ENCODE measurements at places on chromosomes 1 and 21. TPM values are rescaled to one million over a fixed set of nuclear protein-coding genes. Genes with fewer than 3 reads are reported as not detected.

- no peak overlapping the region for H3K4me3 ChIP-seq
- no peaks in the 10 kb centered on the region for H3K4me1 ChIP-seq
- H3K36me3 ChIP-seq, result no peaks in the 10 kb centered on the region
- no peaks in the 10 kb centered on the region for H3K27me3 ChIP-seq
- DNase-seq, result no peak
- H3K27ac ChIP-seq, result no peak overlapping the region
Observed at GRCh38 chr1:5836776-5837440, 155.3 kb downstream of the NPHP4 start.

DNA sequence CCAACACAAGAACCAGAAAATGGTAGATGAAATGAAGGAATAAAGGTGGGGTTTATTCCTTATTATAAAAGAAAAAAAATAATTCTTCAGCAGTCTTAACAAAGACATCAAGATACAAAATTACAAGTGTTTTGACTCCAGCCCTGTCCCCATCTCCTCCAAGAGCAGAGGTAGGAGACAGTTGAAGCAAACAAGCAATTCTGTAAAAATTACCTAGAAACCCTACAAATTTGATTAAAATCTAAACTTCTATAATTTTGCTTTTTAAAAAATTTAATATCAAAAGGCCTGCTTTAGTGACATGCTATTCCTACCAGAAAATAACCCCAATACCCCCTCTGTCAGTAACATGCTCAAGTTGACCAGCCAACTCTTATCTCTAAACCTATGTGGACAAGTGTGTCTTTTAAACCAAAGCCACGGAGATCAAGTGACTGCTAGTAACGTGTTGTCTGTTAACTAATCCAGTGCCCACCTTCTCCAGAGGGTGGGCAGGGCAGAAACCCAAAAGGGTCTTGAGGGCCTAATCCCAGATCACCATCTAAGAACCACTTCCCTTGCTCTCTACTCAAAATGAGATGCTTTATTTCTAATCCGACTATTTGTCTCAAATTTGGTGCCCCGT is 8.4 kb downstream of the GLUL start:
- no peak overlapping the region for H3K4me3 ChIP-seq
- H3K27ac ChIP-seq, result no peak overlapping the region
- peaks cover 4% of the 10 kb centered on the region for H3K4me1 ChIP-seq
- no peak for DNase-seq
- no peaks in the 10 kb centered on the region for H3K36me3 ChIP-seq

DNA sequence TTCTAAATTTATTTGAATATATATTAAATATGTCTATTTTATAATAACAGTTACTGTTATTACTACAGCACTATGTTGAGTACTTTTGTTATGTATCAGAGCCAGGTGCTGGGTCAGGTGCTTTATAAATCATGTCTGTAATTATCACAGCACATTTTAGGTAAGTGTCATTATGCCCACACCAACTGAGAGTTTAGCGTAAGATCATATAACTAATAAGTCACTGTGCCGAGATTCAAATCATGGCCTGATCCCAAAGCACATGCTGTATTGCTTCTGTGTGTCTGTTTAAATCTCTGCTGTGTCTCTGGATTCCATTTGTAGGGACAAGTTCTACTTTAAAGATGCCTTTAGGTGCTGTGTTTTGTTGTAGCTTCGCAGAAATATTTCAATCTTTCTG is 1.9 kb downstream of the GPSM2 start:
- no peaks in the 10 kb centered on the region for H3K27me3 ChIP-seq
- no peak for DNase-seq
- peaks cover 1% of the 10 kb centered on the region for H3K4me1 ChIP-seq
- no peaks in the 10 kb centered on the region for H3K36me3 ChIP-seq

DNA sequence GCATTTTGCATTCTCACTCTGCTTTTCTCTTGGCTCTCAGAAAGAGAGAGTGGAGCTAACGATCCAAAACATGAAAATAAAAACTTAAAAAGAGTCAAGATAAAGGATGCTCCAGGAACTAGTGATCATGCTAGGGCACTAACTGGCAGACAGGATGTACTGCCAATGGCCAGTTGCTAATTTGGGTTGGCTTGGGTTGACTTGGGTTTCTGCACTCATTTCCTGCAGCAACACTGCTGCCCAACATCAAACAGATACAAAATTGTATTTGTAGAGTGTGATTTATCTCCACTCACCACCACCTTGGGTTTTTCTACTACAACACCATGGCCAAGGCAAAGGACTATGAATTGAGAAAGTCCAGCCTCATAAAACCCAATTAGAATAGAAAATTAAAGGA is 662.3 kb upstream of the PTBP2 start:
- no peaks in the 10 kb centered on the region for H3K36me3 ChIP-seq
- H3K4me3 ChIP-seq, result no peak overlapping the region
- no peak overlapping the region for H3K27ac ChIP-seq
- no peak for DNase-seq
- no peaks in the 10 kb centered on the region for H3K27me3 ChIP-seq

- DNase-seq, result no peak
- no peaks in the 10 kb centered on the region for H3K27me3 ChIP-seq
- no peaks in the 10 kb centered on the region for H3K36me3 ChIP-seq
- H3K4me3 ChIP-seq, result no peak overlapping the region
Observed at GRCh38 chr1:8794605-8795004, 22.8 kb downstream of the RERE start.

GRCh38 chr1:36238433-36238832 is 14.2 kb downstream of the THRAP3 start:
- no peak overlapping the region for H3K27ac ChIP-seq
- H3K4me1 ChIP-seq, result peaks cover 3% of the 10 kb centered on the region
- no peak overlapping the region for H3K4me3 ChIP-seq
- DNase-seq, result no peak
- no peaks in the 10 kb centered on the region for H3K27me3 ChIP-seq

DNA sequence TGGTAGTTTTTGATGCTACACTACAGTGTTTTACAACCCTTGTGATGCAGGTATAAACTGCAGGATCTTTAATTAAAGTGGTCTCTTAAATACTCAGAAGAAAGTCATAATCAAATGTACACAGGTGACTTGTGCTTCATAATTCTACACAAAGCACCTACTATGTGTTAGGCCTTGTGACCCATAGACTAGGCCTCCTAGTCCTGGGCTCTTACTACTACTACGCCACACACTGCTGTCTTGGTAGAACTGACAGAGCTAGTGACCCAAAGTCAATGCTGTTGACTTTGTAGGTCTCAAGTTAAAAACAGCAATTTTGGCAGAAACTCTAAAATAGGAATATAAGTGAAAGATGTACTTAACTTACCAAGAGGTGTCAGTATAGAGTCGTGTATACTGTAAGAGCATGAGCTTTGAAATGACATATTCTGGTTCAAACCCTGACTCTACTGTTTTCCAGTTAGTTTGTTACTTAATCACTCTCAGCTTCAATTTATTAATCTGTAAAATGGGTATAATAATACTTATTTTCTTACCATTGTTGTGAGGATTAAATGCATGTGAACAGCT is 48.6 kb upstream of the LMO4 start:
- no peak overlapping the region for H3K4me3 ChIP-seq
- no peak overlapping the region for H3K27ac ChIP-seq
- H3K4me1 ChIP-seq, result no peaks in the 10 kb centered on the region
- DNase-seq, result no peak

Gene PPM1J
- 2.1 TPM for total RNA-seq

Gene OLFML3
- 103 TPM for total RNA-seq

GRCh38 chr1:219289171-219289570 is 115.5 kb downstream of the LYPLAL1 start:
- no peak overlapping the region for H3K4me3 ChIP-seq
- peaks cover 6% of the 10 kb centered on the region for H3K4me1 ChIP-seq
- no peak overlapping the region for H3K27ac ChIP-seq
- no peaks in the 10 kb centered on the region for H3K36me3 ChIP-seq

DNA sequence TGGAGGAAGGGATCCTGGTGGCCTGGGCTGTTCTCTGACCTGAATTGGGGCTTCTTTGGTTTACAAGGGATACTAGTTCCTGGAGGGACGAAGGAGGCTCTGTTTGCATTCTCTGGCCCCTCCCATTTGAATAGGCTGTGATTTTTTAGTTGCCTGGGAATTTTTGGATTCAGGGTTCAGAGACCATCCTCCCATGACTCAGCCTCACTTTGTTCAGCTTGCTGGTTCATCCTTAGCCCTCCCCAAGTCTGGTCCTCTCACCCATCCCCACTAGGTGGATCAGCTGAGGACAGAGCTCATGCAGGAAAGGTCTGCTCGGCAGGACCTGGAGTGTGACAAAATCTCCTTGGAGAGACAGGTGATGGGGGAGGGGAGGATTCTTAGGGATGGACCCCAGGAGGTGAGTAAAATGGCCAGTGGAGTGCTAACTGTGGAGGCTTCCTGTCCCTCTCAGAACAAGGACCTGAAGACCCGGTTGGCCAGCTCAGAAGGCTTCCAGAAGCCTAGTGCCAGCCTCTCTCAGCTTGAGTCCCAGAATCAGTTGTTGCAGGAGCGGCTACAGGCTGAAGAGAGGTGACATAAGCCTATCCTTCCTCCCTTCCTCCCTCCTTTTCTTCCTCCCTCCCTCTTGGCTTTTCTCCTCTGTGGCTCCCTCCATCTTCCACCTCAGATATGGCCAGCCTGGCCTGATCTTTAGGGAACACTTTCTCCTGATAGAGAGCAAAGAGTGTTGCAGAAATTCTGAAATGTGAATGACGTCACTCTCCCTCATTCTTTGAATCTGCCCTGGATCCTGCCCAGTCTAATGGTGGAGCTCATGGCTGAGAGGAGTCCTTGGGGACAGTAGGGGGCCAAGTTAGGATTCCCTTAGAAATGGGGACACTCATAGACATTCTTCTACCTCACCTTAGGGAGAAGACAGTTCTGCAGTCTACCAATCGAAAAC is 4.5 kb upstream of the TUFT1 start:
- no peaks in the 10 kb centered on the region for H3K36me3 ChIP-seq
- no peak overlapping the region for H3K4me3 ChIP-seq
- H3K27me3 ChIP-seq, result no peaks in the 10 kb centered on the region
- peaks cover 4% of the 10 kb centered on the region for H3K4me1 ChIP-seq

DNA sequence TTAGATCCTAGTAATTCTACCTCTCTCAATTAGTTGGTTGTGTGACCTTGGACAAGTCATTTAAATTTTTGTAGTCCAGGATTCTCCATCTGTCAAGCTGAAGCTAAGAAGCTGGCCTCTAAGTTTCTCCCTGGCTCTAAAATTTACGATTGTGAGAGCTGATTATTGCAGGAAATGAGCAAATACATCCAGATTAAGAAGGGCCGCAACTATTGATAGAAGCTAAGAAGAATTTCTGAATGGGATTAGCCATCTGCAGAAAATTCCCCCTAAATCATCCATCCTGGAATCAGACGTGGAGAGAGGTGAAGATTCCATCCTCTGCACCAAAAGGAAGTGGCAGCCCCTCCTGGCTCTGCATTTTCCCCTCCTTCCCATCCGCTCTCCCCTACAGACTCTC is 55.0 kb downstream of the HIVEP3 start:
- no peak for DNase-seq
- H3K27ac ChIP-seq, result no peak overlapping the region
- H3K36me3 ChIP-seq, result no peaks in the 10 kb centered on the region
- H3K4me1 ChIP-seq, result peaks cover 11% of the 10 kb centered on the region
- H3K4me3 ChIP-seq, result no peak overlapping the region
- H3K27me3 ChIP-seq, result no peaks in the 10 kb centered on the region

- no peaks in the 10 kb centered on the region for H3K4me1 ChIP-seq
- no peak for DNase-seq
- no peak overlapping the region for H3K27ac ChIP-seq
- H3K36me3 ChIP-seq, result no peaks in the 10 kb centered on the region
- no peak overlapping the region for H3K4me3 ChIP-seq
Observed at GRCh38 chr1:91621907-91622306, 121.3 kb downstream of the CDC7 start.

Gene PYHIN1
- 0.35 TPM for total RNA-seq

Gene AMPD1
- total RNA-seq, result not detected

Gene ABCA4
- total RNA-seq, result 3.1 TPM

DNA sequence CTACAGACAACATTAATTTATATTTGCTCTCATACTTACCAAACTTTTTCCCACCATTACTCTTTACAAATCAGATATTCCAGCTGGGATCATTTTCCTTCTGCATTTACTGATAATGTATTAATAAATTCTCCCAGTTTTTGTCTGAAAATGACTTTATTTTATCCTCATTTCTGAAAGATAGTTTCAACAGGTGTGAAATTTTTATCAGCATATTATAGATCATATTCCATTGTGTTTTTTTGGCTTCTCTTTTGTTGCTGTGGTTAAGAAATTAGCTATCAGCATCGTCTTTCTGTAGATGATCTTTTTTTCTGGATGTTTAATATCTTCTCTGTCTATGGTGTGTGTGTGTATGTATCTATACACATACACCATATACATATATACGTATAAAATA is 2.7 kb downstream of the CFAP57 start:
- H3K27ac ChIP-seq, result no peak overlapping the region
- no peaks in the 10 kb centered on the region for H3K27me3 ChIP-seq
- no peaks in the 10 kb centered on the region for H3K36me3 ChIP-seq

Gene LRRN2
- total RNA-seq, result 9.7 TPM

Gene DEDD
- total RNA-seq, result 32.7 TPM

- no peak overlapping the region for H3K4me3 ChIP-seq
- H3K27ac ChIP-seq, result no peak overlapping the region
- no peak for DNase-seq
- H3K36me3 ChIP-seq, result no peaks in the 10 kb centered on the region
- H3K4me1 ChIP-seq, result no peaks in the 10 kb centered on the region
Observed at GRCh38 chr1:51850420-51851223, 27.9 kb downstream of the NRDC start.

Gene GBP5
- total RNA-seq, result 1.3 TPM

GRCh38 chr1:236303675-236304074 is 21.9 kb upstream of the ERO1B start:
- no peak overlapping the region for H3K27ac ChIP-seq
- H3K36me3 ChIP-seq, result no peaks in the 10 kb centered on the region

DNA sequence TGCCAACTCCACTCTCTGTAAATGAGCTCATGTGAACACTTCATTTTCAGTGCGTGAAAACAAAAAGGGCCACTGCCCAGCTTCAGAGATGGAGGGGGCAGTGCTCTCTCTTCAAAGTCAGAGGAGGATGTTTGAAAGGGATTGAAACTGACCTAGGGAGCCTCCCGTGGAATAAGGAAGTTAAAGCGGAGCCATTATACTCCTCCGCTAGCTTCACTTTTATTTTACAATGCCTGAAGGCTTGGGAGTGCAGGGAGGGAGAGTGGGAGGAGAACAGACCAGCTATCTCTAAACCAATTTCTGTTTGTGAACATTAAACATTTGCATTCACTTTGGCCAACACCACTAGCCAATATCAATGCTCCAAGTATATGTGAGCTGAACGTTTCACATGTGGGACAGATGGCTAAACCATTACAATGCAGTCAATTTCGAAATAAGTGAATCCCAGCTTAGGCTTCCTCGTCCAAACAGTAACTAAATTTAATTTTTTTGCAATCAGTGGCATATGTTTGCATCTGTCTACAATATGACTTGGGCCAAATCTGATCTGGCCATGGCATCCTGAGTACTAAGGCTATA is 126.9 kb downstream of the ESRRG start:
- no peak for DNase-seq
- H3K27me3 ChIP-seq, result no peaks in the 10 kb centered on the region
- H3K27ac ChIP-seq, result no peak overlapping the region
- H3K4me3 ChIP-seq, result no peak overlapping the region
- H3K4me1 ChIP-seq, result no peaks in the 10 kb centered on the region

Gene RAP1A
- 63.4 TPM for total RNA-seq

Gene ADORA1
- total RNA-seq, result 0.70 TPM

- H3K27me3 ChIP-seq, result no peaks in the 10 kb centered on the region
- no peak overlapping the region for H3K27ac ChIP-seq
- H3K4me3 ChIP-seq, result peak overlapping the region; percentile 8
Observed at GRCh38 chr1:27152829-27153548, 1.9 kb downstream of the SLC9A1 start.

GRCh38 chr21:32082466-32082865 is 196.4 kb downstream of the MIS18A start:
- H3K4me1 ChIP-seq, result no peaks in the 10 kb centered on the region
- no peak for DNase-seq
- H3K27ac ChIP-seq, result no peak overlapping the region
- no peak overlapping the region for H3K4me3 ChIP-seq
- H3K36me3 ChIP-seq, result no peaks in the 10 kb centered on the region
- H3K27me3 ChIP-seq, result no peaks in the 10 kb centered on the region

Gene AIRE
- total RNA-seq, result not detected

Data from ovary (tissue), 10 donors.